ENCODE measurements at places on chromosomes 13 and 19. TPM values are rescaled to one million over a fixed set of nuclear protein-coding genes. Genes with fewer than 3 reads are reported as not detected.

The CYP2A7 gene
- not detected for total RNA-seq

The COX7A1 gene
- not detected for total RNA-seq

The ZFP28 gene
- not detected for total RNA-seq

DNA sequence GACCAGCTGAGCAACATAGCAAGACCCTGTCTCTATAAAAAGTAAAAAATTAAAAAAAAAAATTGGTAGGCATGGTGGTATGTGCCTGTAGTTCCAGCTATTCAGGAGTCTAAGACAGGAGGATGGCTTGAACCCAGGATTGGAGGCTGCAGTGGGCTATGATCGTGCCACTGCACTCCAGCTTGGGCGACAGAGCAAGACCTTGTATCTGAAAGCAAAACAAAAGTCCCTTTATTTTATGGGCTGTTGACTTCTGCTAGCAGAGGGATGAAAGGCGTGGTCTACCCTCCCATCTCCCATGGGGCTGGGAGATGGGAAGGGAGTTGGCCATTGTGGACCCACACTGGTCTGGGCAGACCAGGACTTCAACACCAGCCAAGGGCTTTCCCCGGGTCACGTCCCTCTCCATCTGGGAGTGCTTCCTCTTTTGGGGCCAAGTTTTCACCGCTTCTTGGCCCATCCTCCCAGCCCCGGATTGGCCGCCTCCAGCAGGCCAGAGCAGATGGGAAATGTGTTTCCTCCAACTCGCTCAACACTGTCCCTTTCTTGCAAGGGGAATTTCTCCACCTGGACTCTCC is 2.2 kb upstream of the TNFSF9 start:
- peak; percentile 88 for DNase-seq

The KISS1R gene
- total RNA-seq = not detected

DNA sequence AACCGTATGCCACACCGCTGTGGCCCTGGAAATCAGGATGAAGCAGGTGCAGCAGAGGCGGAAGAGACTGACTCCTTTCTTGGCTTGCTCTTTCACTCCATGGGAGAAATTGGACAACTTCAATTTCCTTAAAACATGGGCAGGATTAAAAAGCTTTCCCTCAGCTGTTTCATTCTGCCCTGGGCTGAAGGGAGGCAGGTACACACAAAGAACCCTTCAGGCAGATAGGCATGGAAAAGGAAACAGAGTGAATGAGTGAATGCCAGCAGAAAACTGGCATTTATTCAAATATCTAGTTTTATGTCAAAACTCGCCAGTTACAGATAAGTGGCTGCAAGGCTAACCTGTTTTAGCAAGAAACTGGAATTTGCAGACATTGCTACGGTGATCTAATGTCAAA is 71.0 kb upstream of the SLC15A1 start:
- DNase-seq = no peak

- no peak for DNase-seq
Observed at GRCh38 chr13:23434491-23434890, 989 bp upstream of the SACS start.

The IGFL4 gene
- not detected for total RNA-seq

The HSPB6 gene
- not detected for total RNA-seq

The NKG7 gene
- total RNA-seq = not detected

GRCh38 chr13:32267836-32268439 is 47.2 kb downstream of the ZAR1L start:
- peak; percentile 8 for DNase-seq

The SELENOV gene
- not detected for total RNA-seq

- no peak for DNase-seq
Observed at GRCh38 chr19:35740108-35740422, 2.2 kb downstream of the IGFLR1 start.

DNA sequence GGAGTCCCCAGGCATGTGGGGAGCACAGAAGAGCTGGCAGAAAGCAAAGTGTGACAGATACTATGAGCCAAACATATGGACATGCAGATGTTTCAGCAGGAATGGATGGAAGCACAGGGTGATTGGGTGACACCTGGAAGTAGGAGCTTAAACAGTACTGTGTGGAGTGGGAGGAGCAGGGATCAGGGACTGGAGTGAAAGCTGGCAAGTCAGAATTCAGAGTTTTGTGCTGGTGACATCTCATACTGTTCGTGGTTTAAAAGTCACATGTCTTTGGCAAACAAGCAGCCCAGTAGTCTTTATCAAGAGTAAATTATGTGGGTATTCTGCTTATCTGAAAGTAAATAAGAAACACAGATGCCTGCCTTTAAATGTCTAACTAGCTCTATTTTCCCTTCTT is 408.2 kb downstream of the COG6 start:
- DNase-seq = peak; percentile 3

The ZNF135 gene
- 2.5 TPM for total RNA-seq

GRCh38 chr19:49247676-49248075 is 77.3 kb downstream of the SLC6A16 start:
- DNase-seq = no peak

The DEDD2 gene
- total RNA-seq = 72.2 TPM

The MYO9B gene
- 49.7 TPM for total RNA-seq

DNA sequence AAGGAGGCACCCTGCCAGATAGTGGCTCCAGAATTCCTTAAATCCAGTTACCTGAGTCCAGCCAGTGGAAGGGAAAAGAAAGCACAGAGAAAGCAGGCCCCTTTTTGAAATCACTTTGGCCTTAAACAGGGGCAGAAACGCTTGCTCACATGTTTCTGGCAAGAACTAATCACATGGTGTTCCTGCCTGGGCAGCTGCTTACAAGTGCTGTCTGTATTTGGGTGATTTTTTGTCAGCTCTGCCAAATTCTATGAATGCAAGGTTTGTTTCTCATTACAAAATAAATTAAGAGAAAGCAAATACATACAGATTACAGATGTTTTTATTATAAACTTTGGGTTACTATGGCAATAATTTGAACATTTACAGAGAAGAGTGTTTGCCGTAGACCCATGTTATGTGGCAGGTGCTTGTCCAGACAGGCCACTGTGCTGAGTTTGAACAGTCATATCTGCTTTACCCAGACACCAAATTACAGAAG is 1237.8 kb downstream of the SLITRK5 start:
- no peak for DNase-seq

GRCh38 chr13:33697926-33698325 is 120.0 kb upstream of the RFC3 start:
- no peak for DNase-seq

- DNase-seq = no peak
Observed at GRCh38 chr19:28349604-28350003, 863.3 kb downstream of the UQCRFS1 start.

DNA sequence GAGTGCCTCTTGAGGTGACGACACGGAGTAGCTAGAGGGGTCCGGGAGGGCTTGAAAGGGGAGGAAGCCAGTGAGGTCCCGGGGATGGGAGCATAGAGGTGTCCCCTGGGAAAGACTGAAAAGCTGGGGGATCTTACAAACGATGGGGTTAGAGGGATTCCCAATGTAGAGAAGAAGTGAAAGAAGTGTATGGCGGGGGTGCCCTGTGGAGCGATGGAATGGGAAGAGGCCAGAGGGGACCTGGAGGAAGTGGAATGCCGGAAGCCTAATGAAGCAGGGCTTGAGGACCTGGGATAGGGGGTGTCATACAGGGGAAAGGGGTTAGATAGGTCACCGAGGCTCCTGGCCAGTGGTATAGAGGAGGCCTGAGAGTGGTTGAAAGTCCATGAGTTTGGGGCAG is 580 bp downstream of the AP2A1 start:
- no peak for DNase-seq

The SMIM17 gene
- total RNA-seq = 1.0 TPM

GRCh38 chr19:5349041-5349440 is 8.4 kb upstream of the PTPRS start:
- DNase-seq = no peak
